ENCODE measurements at places on chromosomes 12 and 14.

DNA sequence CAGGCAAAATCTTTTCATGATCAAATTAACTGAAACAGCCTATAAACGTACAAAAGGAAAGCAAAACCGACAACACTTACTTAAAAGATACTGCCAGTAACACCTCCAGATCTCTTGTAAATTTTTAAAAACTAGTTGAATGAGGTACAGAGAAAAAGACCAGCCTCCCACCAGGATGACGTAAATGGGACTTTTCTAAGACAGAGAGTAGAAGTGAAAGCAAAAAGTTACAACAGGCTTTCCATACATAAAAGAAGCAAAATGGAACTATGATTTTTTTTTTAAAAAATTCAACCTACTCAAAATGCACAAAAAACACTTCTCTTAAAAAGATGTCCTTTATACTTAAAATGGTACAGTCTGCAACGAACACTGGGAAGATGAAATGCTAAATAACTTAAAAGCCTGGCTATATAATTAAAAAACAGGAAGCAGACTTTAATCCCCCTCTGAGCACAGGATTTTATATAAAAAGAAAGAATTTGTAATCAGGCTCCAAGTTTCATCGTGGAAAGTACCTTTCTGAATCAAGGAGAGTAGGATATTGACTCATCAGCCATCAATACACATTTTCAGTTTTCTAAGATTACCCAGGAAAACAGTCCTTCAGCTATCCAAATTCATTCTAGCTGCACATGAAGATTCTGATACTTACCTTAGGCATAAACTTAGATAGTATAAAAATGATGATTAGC lies 14.2 kb upstream of the MYO1A start:
- no peak for DNase-seq

DNA sequence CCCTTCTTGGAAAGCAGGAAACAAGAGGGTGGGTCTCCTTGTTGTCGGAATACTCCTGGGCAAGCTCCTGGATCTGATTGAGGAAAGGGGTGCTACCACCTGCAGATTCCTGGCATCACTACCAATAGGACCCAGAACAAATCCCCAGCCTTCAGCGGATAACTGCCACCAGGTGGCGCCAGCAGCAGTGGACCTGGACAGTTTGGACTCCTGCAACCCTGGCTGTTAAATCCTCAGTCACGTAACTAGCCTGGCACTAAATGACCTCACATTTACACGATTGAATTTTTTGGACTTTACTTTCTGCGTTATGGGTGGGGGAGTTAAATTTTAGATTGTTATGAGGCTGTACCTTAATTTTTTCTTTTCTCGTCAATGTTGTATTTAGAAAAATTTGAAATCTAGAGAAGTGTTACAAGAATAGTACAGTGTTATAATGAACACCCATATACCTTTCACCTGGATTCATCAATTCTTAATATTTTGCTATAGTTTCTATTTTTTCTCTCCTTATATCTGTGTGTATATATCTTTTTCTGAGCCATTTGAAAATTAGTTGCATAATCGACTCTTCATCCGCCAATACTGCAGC lies 95.6 kb downstream of the GAS2L3 start:
- peak; percentile 85 for DNase-seq

DNA sequence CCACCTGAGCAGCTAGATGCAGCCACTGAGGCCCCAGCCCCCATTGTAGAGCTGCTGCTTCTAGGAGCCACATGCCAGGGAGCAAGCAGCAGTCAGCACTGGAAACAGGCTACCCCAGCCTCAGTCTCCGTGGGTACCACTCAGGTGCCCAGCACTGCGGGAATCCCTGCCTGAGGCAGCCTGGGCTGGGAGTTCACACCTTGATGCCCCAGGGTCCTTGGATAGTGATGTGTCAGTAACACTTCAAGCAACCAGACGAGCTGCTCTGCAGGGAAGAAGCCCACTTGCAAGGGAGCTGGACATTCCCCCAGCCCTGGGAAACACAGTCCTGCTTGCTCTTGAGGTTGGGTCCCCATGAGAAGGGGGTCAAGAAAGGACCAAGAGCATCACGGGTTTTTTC lies 90.7 kb downstream of the ZFP36L1 start:
- no peak for DNase-seq

DNA sequence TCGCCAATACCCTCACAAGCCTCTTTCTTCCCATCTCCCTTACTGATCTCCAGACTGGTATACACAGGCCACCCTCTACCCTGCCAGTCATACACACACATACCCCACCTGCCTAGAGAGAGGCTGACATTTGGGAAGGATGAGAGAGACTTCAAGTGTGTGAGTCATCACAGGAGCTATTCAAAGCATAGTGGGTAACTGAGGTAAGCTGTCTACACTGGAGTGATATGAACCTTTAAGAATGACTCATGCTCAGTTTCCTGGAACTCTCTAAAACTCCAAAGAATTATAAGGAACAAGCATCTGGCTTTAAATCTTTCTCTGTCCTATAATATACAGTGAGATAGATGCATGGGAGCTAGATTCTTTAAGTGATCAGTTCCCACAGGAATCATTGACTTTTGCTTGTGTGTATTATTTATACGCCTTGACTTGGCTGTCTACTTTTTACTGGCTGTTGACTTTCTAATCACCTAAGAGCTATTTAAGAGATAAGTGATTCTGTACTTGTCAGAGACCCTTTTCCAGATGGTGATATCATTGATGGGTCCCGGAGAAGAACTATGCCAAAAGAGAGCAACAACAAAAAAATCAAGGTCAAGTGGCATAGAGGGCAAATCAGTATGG lies 5.8 kb downstream of the IGF1 start:
- DNase-seq = no peak

DNA sequence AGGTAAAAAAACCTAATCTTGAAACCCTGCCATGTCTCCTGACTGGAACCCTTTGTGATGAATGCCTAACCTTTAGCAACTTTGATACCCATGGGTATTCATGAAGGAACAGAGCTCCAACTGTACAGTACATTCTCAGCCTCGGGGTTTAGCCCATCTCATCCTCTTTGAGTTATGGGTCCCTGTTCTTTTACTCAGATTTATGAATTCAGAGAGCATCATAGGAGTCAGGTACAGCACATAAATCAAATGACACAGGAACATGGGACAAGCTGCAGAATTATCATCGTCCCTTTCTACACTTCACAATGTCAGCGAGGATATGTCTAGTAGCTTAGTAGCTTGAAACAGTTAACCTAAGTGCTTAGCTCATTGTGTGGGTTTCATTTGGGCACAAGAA lies 527.4 kb downstream of the NOVA1 start:
- DNase-seq = no peak

All from AG20443 (cell line).